Activated CD4-positive, alpha-beta T cell treated with anti-CD3 and anti-CD28 coated beads, Interleukin-2, amount 10 ng/mL, durations not matched to agents 7 days and 5 days (primary cell): ENCODE measurements at places on chromosomes 11 and 22.
A peak's percentile ranks its signal among the peaks of the same experiment; 100 is the strongest.

GRCh38 chr11:122186439-122187080 is 70.5 kb upstream of the BLID start:
- no peak for DNase-seq

DNA sequence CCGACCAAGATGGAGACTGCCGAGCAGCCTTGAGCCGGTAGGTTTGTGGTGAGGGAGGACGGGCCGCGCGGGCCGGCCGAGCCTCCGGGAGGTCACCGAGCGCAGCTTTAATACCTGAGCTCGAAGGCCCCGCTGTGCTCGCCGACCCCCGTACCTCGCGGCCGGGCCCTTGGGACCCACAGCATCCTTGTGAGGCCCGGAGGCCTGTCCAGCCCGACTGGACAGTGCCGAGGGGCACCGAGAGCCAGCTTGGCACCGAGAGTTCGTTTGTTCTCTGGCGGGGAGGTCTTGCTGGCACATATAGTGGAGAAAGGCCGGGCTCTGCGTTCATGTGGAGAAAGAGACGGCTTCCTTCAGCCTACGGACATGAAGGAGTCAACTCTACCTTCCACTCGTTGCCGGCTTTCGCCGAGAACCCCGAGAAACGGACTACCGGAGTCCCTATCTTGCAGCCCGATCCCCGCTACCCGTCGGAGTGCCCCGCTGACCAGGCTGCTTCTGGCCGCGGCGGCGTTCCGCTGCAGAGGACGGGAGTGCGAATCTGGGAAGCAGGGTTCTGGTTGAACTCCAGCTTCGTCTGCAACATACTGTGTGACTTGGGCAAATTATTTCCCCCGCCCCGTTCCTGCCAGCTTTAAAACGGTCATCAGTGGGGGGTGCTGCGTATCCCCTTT is 349 bp downstream of the TSSC4 start:
- no peak for DNase-seq

DNA sequence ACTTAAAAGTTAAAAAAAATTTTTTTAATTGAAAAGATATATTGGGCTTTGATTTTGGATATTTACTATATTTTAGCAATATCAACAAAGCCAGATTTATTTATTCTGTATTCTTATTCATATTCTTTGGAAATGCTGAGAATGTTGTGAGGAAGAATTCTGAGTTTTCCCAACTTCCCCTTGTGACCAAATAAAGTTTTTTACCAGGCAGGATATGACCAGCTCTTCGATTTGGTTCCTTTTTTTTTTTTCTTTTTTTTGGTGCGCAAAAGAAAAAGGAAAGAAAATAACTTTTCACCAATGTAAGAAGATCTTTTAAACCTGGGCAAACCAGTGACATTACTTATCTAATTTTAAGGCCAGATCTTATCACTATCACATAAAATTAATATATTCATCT is 12.9 kb downstream of the TCP11L1 start:
- DNase-seq: no peak

DNA sequence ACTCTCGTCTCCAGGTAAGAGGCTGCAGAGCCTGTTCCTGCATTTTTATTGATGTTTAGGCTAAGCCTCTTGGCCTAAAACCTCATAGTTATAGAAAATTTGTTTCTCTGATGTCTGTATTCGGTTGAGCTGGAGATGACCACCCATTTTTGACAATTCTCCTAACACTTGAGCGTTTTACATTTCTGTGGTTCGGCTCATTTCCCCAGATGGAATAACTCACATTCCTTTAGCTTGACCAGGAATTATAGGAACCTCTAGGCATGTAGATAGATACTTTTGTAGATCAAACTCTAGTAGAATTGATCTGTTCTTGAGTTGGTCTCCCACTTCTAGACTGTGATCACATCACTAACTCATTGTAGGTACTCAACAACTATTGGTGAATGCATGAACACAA is 172.6 kb upstream of the CADM1 start:
- no peak for DNase-seq

GRCh38 chr22:48080316-48081165 is 1318.1 kb downstream of the TBC1D22A start:
- no peak for DNase-seq

- no peak for DNase-seq
Observed at GRCh38 chr11:19345848-19346681, 105.3 kb upstream of the E2F8 start.

DNA sequence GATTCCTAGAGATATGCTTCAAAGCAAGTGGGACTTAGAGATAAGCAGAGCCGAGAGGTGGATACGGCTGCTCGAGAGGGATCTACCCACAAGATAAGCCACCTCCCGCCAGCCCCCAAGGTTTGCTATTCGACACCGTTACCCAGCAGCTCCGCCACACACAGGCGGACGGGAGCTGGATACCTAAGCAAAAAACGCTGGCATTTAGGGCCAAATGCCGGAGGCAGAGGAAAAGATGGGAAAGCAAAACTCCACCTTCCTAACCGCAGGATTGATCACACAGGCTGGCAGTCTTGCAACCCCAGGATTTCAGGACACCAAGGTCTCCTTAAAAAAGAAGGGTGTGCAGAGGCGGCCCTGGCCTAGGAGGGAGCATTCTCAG is 709 bp downstream of the FTH1 start:
- peak; percentile 46 for DNase-seq

- no peak for DNase-seq
Observed at GRCh38 chr22:50530580-50530876, 716 bp upstream of the TYMP start.

DNA sequence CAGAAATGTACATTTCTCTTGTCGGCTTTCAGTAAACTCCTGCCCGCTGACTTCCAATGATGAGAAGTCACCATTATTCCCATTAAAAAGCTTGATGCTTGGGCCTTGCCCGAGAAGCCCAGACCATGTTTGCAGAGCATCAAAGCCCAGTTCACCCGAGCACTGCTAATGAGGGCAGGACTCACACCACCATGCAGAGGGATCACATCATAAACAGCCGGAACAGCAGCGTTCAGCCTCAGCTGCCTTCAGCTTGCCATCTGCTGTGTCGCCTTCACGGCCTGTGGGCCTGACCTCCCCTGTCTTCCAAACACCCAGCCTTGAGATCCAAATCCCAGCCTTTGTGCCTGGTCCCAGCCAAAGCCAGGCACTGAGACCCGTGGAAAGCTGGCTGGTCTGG is 105.4 kb upstream of the CSNK2A3 start:
- DNase-seq: no peak

- DNase-seq: no peak
Observed at GRCh38 chr11:91922846-91923245, 301.8 kb upstream of the FAT3 start.

GRCh38 chr11:120517390-120517761 is 5.8 kb downstream of the GRIK4 start:
- DNase-seq: no peak

DNA sequence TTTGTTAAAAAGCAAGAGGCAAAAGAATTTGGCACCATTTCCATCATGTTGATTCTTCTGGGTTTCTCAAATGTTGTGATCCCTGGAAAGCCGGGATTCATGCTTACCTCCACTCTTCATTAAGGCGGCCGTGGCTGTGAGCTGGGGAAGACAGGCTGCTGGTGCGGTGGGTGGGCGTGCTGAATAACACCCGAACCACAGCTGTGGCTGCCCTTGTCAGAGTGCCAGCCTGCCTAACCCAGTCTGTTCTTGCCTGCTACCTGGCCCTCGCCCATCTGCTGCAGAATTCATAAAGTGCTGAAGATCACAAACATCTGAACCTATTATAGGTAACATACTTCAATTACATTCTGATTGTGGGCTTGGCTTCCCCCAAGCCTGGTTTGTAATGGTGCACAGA is 95.8 kb upstream of the RCN1 start:
- DNase-seq: no peak

- DNase-seq: no peak
Observed at GRCh38 chr11:68153742-68154141, 32.6 kb upstream of the CHKA start.

DNA sequence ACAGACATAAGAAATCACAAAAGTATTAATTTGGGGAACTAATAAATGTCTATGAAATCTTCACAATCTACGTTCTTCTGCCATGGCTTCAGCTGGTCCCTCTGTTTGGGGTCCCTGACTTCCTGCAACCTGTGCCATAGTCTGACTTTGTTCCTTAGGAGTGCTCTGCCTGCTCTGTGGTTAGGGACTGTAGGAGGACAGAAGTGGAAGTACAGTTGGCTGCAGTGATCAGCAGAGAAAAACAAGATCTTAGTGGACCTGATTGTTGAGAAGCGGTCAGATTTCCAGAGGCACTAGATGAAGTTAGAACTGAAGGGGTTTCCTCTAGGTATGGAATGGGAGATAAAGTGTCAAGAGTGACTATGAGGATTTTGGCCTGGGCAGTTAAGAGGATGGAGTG is 80.6 kb downstream of the PPP6R3 start:
- DNase-seq: no peak

GRCh38 chr11:130719220-130719915 is 196.9 kb downstream of the SNX19 start:
- no peak for DNase-seq

DNA sequence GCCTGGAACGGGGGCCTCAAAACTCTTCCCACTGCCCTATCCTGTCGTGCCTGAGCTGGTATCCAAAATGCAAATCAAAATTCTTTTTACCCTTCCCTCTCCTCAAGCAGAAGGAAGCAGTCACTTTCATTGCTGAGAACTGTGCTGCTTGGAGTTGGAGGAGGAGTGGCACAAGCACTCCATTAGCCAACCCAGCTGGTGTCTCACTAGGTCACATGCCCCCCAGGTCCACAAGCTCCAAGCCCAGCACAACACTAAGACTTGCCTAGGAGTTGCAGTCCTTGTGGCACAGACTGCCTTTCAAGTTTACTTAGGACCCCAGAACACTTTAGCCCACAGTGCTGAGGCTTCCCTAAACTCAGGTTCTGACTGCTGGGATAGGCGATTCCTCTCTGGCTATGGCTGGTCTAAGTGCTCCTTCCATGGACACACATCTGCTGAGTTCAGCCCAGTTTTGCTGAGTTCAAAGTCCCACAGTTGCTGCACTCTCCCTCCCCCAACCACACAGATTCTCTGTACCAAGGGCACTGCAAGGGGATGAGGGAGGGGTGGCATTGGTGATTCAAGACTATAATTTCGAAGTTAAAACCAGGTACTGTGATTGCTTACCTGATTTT is 68.6 kb downstream of the CHRDL2 start:
- no peak for DNase-seq

GRCh38 chr11:120244476-120245365 is 4.8 kb downstream of the POU2F3 start:
- DNase-seq: no peak
